Naive thymus-derived CD8-positive, alpha-beta T cell (primary cell): ENCODE measurements at places on chromosomes 5 and 9. TPM values are rescaled to one million over a fixed set of nuclear protein-coding genes. Genes with fewer than 3 reads are reported as not detected.
A peak's percentile ranks its signal among the peaks of the same experiment; 100 is the strongest.

Gene FOXD4L6
- total RNA-seq, result not detected

Gene DCTN4
- total RNA-seq, result 44.1 TPM

Gene SLC6A3
- total RNA-seq, result 0.27 TPM

Gene GABRB2
- total RNA-seq, result not detected

Gene CCDC183
- total RNA-seq, result 2.3 TPM

Gene GRIA1
- not detected for total RNA-seq

Gene TAF11L5
- total RNA-seq, result not detected

Gene SEMA4D
- 573 TPM for total RNA-seq

Gene OBP2B
- not detected for total RNA-seq

Gene IL33
- total RNA-seq, result not detected

DNA sequence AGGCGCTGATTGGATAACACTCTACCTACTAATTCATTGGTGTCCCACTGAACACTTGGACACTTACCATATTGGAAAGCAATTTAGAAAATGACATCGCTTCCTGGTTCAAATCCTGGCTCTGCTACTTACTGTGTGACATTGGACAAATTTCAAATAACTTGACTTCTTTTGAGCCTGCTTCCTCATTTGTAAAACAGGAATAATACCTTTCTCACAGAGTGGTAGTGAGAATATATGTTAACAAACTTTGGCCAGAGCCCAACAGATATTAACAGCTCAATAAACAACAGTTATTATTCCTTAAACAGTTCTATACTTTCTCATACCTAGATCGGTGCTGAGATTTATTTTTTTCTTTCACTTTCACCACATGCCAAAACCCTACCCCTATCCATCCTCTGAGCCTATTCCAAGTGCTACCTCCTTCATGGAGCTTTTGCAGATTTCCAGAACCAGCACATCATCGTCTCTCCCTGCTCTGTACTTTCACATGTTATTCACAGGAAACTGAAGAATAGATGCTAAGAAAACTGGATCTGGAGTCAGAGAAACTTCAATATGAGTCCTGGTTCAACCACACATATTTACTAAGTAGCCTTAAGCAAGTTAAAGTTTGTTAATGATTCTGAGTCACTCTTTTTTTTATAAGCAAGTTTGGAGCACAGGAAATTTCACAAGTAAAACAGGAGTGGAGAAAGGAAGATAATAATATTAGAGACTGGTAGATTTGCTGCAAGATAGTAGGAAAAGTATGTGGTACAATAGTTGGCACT lies 92.3 kb downstream of the STRBP start:
- H3K27me3 ChIP-seq, result no peaks in the 10 kb centered on the region
- H3K4me3 ChIP-seq, result no peak overlapping the region
- peaks cover 2% of the 10 kb centered on the region for H3K4me1 ChIP-seq
- no peak overlapping the region for H3K27ac ChIP-seq

GRCh38 chr5:148387325-148387724 lies 3.6 kb downstream of the FBXO38 start:
- H3K27ac ChIP-seq, result peak overlapping the region; percentile 28
- peaks cover 93% of the 10 kb centered on the region for H3K4me1 ChIP-seq
- no peak overlapping the region for H3K4me3 ChIP-seq
- DNase-seq, result no peak
- H3K36me3 ChIP-seq, result peaks cover 52% of the 10 kb centered on the region
- no peaks in the 10 kb centered on the region for H3K27me3 ChIP-seq

DNA sequence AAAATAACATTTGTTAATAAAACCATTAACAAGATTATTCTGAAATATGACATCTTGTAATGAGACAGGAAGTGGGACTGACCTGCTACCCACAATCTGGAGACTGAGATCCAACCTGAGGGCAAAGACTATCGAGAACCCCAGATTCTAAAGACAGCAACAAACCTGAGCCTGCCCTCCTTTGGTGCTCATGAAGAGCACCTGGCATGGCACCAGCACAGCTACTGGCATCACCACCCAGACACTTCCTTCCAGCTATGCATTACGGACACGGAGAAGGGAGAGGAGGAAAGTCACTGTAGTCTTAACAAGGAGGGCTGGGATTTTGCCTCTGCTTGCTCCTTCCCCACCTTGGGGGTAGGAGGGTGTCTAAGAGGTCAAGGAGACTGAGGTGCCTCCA lies 105.5 kb downstream of the AUH start:
- peaks cover 14% of the 10 kb centered on the region for H3K4me1 ChIP-seq
- no peaks in the 10 kb centered on the region for H3K27me3 ChIP-seq
- H3K36me3 ChIP-seq, result peaks cover 6% of the 10 kb centered on the region

GRCh38 chr5:158737536-158738027 lies 362.1 kb downstream of the EBF1 start:
- no peak overlapping the region for H3K27ac ChIP-seq
- peaks cover 1% of the 10 kb centered on the region for H3K27me3 ChIP-seq
- H3K4me1 ChIP-seq, result no peaks in the 10 kb centered on the region
- H3K4me3 ChIP-seq, result no peak overlapping the region
- DNase-seq, result no peak

DNA sequence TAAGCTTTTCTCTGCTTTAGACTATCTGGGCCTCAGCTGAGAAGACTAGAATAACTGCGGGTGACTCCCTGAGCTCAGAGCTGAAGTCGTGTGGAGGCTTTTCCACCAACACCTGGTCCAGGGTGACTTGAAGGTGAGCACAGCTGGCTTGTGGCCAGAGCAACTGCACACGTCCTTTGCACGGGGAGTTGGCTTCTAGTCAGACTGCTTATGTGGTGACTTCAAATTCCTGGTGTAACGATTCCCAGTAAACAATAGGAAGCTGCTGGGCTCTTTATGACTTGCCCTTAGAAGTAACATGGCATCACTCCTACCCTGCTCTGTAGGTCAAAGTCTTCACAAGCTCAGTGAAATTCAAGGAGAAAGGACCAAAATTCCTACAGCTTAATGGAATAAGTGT lies 800.6 kb upstream of the CDH6 start:
- no peak overlapping the region for H3K27ac ChIP-seq
- no peaks in the 10 kb centered on the region for H3K4me1 ChIP-seq
- no peak for DNase-seq
- no peaks in the 10 kb centered on the region for H3K36me3 ChIP-seq

- no peaks in the 10 kb centered on the region for H3K27me3 ChIP-seq
- peaks cover 10% of the 10 kb centered on the region for H3K36me3 ChIP-seq
- H3K4me3 ChIP-seq, result no peak overlapping the region
- no peak for DNase-seq
These were observed 1985.5 kb upstream of the CDH6 start for GRCh38 chr5:29208024-29208423.

- DNase-seq, result no peak
- no peak overlapping the region for H3K27ac ChIP-seq
- no peak overlapping the region for H3K4me3 ChIP-seq
- H3K4me1 ChIP-seq, result no peaks in the 10 kb centered on the region
- H3K27me3 ChIP-seq, result peaks cover 7% of the 10 kb centered on the region
These were observed 9.0 kb upstream of the PAPPA start for GRCh38 chr9:116144555-116144954.

DNA sequence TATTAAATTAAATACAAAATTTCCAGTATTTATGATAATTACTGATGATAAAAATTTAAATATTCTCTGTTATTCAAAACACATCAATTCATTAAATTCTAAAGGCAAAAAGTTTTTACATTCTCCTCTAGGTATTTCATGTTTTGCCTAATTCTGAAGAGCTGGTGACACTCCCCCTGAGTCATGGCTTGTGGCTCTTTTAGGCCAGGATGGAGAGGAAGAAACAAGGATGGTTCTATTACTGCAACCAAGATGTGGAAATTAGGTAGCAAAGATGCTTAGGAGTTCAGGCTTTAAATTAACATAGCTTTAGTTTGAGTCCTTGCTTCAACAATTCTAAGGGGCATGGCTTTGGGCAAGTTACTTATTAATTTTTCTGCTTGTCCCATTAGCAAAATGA lies 1295.8 kb downstream of the EFNA5 start:
- no peak overlapping the region for H3K4me3 ChIP-seq
- H3K4me1 ChIP-seq, result no peaks in the 10 kb centered on the region
- H3K27ac ChIP-seq, result no peak overlapping the region
- DNase-seq, result no peak
- no peaks in the 10 kb centered on the region for H3K27me3 ChIP-seq
- no peaks in the 10 kb centered on the region for H3K36me3 ChIP-seq

DNA sequence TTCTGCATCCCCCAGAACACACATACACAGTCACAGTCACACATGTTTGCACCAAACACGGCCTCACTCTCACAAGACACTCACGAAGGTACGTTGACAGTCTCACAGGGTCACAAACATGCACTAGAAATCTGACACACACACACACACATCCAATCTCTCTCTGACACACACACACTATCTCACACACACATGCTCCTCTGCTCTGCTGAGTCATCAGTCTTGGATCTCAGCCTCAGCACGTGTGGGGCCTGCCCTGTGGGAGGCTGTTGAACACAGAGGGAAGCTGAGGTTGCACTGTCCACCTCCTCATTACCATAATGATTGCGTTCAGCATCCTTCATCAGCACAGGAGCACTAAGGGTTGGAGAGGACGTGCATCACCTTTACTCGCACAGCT lies 188.8 kb downstream of the MTRR start:
- no peaks in the 10 kb centered on the region for H3K36me3 ChIP-seq
- no peak overlapping the region for H3K4me3 ChIP-seq
- no peak overlapping the region for H3K27ac ChIP-seq
- no peaks in the 10 kb centered on the region for H3K4me1 ChIP-seq

GRCh38 chr9:16726029-16726428 lies 144.4 kb downstream of the BNC2 start:
- no peaks in the 10 kb centered on the region for H3K4me1 ChIP-seq
- no peak for DNase-seq
- no peak overlapping the region for H3K4me3 ChIP-seq
- peaks cover 29% of the 10 kb centered on the region for H3K27me3 ChIP-seq
- no peaks in the 10 kb centered on the region for H3K36me3 ChIP-seq

DNA sequence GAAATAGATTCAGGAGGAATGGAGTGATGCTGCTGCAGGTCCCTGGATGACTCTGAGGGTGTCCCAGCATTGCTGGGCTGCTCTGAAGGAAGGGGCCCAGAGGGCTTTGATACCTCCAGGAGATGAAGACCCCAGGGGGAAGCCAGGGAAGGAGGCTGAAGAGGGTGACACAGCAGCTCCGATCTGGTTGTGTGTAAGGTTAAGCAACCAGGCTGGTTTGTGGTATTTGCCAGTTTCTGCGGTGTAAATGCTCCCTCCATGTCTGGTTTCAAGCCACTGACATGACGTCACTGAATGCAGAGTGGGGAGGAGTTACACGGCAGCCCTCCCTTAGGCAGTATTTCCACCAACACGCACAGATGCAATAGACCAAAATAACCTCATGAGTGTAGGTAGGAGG lies 40.0 kb upstream of the ORM1 start:
- H3K4me3 ChIP-seq, result no peak overlapping the region
- H3K4me1 ChIP-seq, result no peaks in the 10 kb centered on the region
- DNase-seq, result no peak
- no peaks in the 10 kb centered on the region for H3K27me3 ChIP-seq

GRCh38 chr9:109424618-109425017 lies 73.5 kb downstream of the PTPN3 start:
- H3K4me3 ChIP-seq, result no peak overlapping the region
- no peak for DNase-seq
- no peaks in the 10 kb centered on the region for H3K36me3 ChIP-seq
- H3K4me1 ChIP-seq, result no peaks in the 10 kb centered on the region
- no peak overlapping the region for H3K27ac ChIP-seq

- no peak overlapping the region for H3K27ac ChIP-seq
- no peak for DNase-seq
- H3K4me3 ChIP-seq, result no peak overlapping the region
- H3K36me3 ChIP-seq, result no peaks in the 10 kb centered on the region
- H3K27me3 ChIP-seq, result peaks cover 7% of the 10 kb centered on the region
These were observed 84.0 kb upstream of the NR4A3 start for GRCh38 chr9:99737649-99738048.

DNA sequence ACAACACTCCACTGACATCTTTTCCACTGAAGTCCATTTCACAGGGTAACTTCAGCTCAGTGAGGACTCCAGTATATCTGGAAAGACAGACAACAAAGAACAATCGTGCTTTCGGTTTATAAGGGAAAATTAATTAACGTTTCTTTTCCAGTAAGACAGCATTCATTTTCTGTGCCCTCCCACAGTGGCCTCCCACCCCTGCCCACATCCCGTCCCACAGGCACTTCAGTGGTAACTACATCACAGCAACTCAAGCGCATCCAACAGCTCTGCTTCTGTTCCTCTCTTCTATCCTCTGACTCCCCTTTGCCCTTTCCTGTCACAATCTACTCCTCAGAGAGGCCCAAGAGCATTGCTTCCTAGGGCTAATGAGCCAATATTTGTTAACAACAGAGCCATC lies 40.3 kb downstream of the GLDC start:
- no peak overlapping the region for H3K4me3 ChIP-seq
- H3K27me3 ChIP-seq, result no peaks in the 10 kb centered on the region
- no peak overlapping the region for H3K27ac ChIP-seq
- no peak for DNase-seq

- peaks cover 9% of the 10 kb centered on the region for H3K27me3 ChIP-seq
- no peak overlapping the region for H3K27ac ChIP-seq
- H3K4me1 ChIP-seq, result peaks cover 30% of the 10 kb centered on the region
These were observed 2.9 kb upstream of the RNF130 start for GRCh38 chr5:180074462-180074861.

DNA sequence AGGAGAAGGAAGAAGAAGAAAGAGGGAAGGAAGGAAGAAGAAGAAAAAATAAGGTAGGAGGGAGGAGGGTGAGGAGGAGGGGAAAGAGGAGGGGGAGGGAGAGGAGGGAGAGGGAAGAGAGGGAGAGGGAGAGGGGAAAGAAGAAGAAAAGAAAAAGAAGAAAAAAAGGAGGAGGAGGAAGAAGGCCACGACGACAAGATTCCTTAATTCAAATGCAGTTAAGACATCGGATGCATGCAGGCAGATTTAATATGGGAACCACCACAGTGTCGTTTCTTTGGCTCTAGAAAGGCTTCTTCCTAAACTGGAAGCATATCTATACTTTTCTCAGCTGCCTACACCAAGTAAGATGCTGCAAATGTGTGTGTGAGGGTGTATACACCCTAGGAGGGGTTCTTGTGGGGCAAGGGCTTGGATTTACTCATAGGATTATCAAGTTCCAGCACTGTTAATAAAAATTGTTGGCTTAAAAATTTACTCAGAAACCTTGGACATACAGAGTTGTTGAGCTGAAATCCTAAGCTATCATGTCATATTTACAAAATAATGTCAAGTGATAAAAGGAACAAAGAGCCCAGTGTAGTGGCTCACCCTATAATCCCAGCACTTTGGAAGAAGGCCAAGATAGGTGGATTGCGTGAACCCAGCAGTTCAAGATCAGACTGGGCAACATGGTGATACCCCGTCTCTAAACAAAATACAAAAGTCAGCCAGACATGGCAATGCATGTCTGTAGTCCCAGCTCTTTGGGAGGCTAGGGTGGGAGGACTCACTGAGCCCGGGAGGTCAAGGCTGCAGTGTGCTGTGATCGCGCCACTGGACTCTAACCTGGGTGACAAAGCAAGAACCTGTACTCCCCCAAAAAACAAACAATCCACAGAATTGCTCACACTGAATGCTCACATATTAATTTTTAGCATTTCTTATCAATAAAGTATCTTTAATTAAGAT lies 108.5 kb downstream of the UBAP2 start:
- H3K36me3 ChIP-seq, result peaks cover 34% of the 10 kb centered on the region
- DNase-seq, result no peak
- no peaks in the 10 kb centered on the region for H3K27me3 ChIP-seq
- no peak overlapping the region for H3K27ac ChIP-seq
